ENCODE measurements at places on chromosomes 7 and 10. TPM values are rescaled to one million over a fixed set of nuclear protein-coding genes. Genes with fewer than 3 reads are reported as not detected.
A peak's percentile ranks its signal among the peaks of the same experiment; 100 is the strongest.

DNA sequence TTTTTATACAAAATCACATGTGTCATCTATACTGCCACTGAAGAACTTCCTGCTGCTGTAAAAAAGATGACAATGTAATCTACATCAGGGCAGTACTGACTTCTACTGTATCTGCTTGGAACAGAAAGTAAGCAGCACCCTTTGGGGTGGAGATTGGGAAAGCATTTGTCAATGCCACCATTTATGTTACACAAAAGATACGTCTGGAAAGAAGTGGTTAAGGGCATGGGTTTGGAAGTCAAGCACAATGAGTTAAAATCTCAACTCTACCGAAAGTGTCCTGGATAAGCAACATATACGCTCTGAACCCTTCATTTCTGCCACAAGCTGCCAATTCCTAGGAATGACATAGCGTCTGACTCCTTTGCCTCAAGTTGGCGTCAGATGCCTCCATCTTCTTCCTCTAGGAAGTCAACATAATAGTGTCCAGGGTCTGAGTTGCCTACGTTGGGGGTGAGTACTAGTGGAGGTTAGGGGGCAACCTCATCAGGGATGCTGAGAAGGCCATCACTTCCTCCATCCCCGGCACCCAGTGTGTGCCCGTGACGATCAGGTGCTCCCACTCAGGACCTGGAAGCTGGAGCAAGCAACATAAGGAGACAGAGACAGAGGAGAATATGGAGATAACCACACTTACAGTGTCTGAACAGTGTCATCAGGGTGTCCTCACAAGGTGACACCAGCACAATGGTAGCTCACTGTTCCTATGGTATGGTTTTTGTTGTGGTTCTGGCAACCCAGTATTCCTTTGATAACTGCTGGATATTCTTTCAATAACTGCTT, 58.3 kb downstream of the SGMS1 start:
- no peak for DNase-seq

DNA sequence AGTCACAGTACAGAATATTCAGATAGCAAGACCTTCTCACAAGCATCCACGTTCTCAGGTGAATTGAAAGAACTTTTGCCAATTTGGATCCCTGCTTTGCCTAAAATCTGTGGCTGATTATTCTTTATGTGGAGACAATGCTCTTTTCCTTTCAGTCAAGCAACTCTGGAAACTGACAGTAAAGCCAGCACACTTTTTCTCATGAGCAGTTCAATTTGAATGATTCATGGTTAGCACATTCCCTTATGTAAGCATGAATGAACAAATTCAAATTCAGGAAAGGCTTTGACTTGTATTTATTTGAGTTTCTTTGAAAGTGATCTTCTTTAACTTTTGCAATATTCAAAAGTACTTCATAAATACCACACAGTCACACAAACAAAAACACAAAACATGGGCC, 57.6 kb downstream of the MEOX2 start:
- DNase-seq: no peak

DNA sequence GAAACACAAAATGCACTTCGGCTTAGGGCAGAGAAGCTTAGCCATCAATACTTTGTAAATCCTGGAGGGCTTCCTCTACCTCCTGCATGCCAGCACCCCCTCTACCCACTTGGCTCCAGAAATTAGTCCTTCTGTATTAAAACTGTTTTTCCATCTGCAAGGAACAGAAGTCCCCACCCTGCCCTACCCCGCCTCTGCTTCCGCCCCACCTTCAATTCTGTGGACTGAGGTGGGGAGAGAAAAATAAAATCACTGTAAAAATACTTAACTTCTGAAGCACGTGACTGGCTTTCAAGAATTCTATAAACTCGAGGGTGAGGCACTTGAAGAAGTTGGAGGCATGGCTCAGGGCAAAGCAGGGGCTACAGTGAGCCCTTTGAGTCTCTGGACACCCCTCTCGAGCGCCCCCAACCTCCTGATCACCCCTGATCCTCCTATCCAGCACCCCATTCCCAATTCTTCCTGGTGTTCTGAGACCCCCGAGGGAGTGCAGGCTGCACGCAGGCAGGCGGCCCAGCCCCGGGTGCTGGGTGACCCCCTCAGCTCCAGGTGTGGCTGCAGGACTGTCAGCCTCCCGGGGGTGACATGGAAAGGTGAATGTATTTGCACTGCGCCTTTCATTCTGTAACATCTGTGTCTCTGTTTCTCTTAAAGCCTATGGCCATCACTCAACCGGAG, 7.3 kb upstream of the KIAA1217 start:
- no peak for DNase-seq

DNA sequence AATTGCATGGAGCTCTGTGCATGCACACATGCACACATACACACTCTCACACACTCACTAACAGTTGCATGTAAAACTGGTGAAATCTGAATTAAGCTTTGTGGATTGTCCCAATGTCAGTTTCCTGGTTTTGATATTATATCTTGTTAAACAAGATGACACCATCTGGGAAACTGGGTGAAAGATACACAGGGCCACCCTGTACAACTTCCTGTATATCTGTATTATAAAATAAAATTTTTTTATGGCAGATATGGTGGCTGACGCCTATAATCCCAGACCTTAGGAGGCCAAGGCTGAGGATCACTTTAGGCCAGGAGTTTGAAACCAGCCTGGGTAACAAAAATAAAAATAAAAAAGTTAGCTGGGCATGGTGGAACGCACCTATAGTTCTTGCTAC, 87.4 kb downstream of the PTPN20 start:
- no peak for DNase-seq

DNA sequence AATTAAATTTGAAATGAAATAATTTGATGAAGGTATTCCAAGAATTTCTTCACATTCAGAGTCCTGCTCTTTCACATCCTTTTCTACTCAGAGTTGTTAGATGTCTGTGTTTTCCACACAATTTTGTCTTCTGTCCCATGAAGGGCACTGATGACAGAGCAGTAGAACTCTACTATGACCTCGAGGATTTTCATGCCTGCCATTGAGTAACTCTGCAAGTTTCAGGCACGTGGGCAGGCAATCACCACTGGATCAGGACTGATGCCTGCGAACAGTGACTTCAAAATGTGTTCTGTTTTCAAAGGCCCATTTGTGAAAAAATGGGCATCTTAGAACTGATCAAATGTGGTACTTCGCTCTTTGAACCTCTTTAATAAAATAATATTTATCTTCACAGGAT, 91.1 kb downstream of the CDK6 start:
- no peak for DNase-seq

- DNase-seq: no peak
Measured at GRCh38 chr7:90605055-90605454, 8.9 kb downstream of the CDK14 start.

GRCh38 chr10:119502209-119502608, 40.3 kb downstream of the RGS10 start:
- no peak for DNase-seq

GRCh38 chr10:110613996-110614495, 30.1 kb upstream of the RBM20 start:
- DNase-seq: no peak

DNA sequence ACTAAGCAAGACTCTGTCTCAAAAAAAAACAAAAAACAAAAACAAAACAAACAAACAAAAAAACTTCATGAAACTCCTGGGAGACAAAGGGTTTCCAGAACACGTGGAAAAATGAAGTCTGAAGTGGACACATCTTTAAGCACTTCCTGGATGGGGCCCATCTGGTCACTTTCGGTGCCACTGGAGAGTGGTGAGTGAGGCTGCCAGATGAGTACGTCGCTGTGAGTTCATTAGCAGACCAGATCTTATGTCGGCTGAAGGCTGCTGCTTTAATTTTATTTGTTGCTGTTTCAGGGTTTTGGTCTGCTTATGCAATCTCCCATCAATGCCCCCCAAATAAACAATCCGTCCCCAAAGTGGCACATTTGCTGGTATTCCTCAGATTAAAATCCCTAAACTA, 64.4 kb downstream of the NPTX2 start:
- DNase-seq: no peak

Gene CYP26A1
- total RNA-seq: 2.1 TPM

GRCh38 chr10:83425306-83425705, 714.0 kb upstream of the GHITM start:
- DNase-seq: no peak

DNA sequence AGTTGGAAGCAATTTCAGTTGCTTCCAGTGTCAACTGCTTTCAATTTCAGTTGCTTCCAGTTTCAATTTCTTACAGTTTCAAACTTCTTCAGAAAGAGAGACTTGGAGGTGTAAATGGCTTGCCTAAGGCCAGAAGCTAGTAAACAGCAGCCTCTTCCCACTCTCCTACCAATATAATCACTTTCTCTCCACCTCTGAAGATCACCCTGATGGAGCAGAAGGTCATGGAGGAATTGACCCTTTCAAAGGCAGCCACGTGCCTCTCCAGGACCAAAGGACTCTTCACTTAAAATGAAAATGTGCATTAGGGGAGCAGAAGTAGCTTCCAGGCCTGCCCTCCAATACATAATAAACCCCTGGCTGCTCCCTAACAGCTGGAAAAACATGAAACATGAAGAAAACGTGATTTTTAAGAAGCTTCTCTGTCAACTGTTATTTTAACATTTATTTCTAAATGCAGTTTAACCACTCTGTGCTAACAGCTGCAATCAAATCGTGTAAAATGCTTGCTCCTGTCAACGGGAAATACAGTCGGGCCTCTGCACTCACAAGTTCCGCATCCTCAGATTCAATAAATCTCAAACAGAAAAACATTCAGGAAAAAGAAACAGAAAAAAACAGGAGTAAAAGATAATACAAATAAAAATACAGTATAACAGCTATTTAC, 1020.6 kb downstream of the XPNPEP1 start:
- no peak for DNase-seq

GRCh38 chr7:46486256-46487206, 565.5 kb upstream of the IGFBP3 start:
- DNase-seq: peak; percentile 38

- DNase-seq: no peak
Measured at GRCh38 chr10:110548002-110548401, 19.5 kb upstream of the SMC3 start.

- peak; percentile 81 for DNase-seq
Measured at GRCh38 chr10:109914966-109915365, 8.3 kb downstream of the XPNPEP1 start.

GRCh38 chr7:147096629-147097028, 980.0 kb downstream of the CNTNAP2 start:
- DNase-seq: no peak

Gene KCNH2
- not detected for total RNA-seq

DNA sequence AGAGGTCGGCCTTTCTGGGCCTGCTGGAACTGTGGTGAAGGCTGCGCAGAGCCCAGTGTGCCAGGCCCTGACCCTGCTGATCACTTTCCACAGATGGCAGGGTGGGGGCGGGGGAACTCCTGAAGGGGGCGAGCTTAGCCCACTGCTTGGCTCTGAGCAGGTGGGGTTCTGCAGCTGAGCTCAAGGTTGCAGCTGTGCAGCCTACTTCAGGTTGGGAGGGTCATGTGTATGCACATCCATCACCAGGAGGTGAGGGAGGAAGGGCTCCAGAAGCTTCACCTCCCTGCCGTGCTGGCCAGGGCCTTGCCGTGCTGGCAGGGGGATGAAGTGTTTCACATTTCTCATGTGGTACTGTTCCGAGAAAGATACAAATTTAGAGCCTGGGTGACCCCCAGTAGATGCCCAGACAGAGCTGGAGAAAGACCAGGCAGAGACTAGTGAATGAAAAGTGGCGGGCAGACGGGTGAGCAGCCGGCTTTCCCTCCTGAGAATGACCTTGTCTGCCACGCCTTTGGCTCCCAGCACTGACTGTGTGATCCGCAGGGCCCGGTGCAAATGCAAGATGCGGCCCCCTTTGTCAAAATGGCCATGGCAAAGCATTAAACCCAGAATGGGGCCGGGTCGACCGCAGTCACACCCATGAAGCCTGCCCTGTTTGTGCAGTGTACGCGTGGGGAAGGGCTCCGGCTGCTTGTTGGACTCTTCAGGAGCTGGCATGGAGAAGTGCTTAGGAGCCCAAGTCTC, 25.2 kb downstream of the FAM241B start:
- DNase-seq: no peak

DNA sequence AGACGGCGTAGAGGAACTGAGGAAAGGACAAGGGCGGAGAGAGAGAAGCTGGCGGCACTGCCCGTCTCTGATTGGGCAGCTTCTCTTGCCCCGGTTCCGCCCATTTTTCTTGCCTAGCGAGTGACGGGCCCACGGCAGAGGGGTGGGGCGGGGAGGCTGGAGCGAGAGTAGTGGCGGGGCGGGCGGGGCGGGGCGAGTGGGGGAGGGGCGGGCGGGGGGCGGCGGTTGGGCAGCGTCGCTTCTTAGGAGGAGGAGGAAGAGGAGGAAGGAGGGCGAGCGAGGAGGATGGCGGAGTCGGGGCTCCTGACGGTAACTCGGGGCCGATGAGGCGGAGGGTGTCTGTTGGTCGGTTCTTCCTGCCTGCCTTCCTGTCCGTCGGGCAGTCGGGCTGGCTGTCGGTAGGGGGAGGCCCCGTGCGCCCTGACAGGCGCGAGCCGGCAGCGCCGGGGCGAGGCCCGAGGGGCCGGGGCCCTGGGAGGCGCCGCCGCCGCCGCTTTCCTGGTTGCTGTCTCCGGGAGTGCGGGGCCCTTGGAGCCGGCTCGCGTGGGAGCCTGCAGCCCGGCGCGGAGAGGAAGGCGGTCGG, at the start of gene SHOC2:
SHOC2 (plus strand) TSS at position 256 of the 583 bp plus-strand sequence. CDS start 44,755 bp downstream, outside the sequence.
- no peak for DNase-seq

Gene POLR2J
- 48.9 TPM for total RNA-seq

GRCh38 chr10:107671960-107672359, 507.5 kb upstream of the SORCS1 start:
- DNase-seq: no peak

DNA sequence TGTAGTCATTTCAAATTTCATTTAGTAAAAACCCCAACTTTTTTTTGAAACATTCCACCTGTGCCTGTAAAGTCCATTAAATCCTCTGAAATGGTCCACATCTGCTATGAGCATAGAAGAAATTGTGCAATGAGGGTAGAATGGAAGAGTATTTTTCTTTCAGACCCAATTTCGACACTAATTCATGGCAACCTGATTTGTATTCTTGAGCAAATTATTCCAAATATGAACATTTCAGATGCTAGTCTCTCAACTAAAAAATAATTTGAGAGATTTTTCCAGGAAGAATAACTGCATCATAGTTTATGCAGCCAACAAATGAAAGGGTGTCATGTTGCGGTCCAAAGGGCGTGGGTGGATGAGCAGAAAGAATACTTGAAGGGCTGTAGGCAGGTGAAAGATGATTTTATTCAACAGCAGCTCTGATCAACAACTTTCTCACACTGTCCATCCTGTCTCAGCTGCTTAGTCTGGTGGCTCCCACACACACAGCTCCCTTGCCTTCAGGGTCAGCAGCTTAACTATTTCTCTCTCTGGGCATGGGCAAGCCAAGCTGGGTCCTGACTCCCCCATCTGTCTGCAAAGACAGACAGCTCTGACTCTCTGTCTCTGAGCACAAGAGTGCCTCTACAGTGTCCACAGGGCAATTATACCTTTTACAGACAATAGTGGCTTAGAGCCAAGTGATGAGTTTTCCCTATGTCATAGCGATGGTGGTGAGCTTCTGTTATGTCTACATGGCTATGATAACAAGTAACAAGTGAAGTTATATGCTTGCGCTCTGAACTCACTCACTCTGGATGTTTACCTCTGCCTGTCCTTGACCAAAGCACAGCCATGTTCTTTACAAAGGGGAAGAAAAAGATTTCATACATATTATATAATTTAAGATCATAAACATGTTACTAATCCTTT, 11.5 kb downstream of the STEAP2 start:
- no peak for DNase-seq

Gene FRMPD2
- 0.42 TPM for total RNA-seq

GRCh38 chr10:32171204-32171603, 115.0 kb upstream of the KIF5B start:
- no peak for DNase-seq
